ENCODE measurements at places on chromosomes 4 and X.

- peak; percentile 37 for DNase-seq
Observed at GRCh38 chr4:41175794-41176193, 38.5 kb downstream of the APBB2 start.

DNA sequence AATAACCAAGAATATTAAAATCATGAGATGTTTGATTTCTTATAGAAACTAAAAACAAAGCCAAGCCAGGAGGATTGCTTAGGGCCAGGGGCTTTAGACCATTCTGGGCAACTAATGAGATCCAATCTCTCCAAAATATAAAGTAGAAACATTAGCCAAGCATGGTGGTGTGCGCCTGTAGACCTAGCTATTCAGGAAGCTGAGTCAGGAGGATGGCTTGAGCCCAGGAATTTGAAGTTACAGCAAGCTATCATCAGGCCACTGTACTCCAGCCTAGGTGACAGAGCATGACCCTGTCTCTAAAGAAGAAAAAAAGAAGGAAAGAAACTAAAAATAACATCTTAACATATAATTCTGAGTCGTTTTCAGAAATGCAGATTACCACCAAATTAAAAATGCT, 96.7 kb downstream of the NAF1 start:
- no peak for DNase-seq

GRCh38 chrX:2931155-2931554, 2.0 kb upstream of the ARSD start:
- no peak for DNase-seq

GRCh38 chrX:112935029-112935428, 94.4 kb upstream of the AMOT start:
- no peak for DNase-seq

DNA sequence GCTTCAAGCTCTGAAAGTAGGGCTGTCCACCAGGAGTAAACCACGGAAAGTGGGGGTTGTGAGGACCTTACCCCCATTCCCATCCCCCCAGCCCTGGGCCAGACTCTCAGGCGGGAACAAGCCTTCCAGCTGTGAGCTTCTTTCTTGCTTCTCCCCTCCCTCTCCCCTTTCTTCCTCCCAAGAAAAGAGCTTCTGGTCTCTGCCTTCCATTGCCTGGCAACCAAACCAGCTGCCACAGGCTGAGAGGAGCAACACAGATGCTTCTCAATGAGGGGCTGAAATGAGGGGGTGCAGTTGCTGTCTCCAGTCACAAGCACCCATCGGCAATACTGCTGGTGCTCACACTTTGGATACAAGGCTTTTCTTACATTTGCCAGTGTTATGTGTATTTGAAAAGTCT, 72.5 kb downstream of the SLC16A2 start:
- no peak for DNase-seq

DNA sequence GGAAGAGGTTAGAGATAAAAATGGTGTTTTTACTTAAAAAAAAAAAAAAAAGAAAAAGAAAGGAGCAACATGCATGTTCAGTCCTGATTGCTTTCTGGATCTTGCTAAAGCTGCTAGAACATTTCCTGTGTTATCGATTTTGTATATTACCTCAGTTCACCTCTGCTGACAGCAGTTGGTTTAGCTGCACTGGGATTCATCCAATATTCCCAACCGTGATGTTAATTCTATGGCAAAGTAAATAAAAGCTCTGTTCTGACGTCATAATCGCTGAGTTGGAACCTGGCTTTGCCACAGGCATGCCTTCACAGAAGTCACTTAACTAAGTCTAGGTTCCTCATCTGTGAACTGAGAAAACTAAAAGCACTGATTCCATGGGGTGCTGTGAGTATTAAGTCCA, 90.7 kb upstream of the SORBS2 start:
- DNase-seq: no peak

- DNase-seq: no peak
Observed at GRCh38 chr4:91288702-91289311, 1015.0 kb upstream of the GRID2 start.

GRCh38 chrX:16834806-16835205, 35.4 kb downstream of the RBBP7 start:
- no peak for DNase-seq

- DNase-seq: no peak
Observed at GRCh38 chrX:97315939-97316338, 432.2 kb downstream of the RPA4 start.

DNA sequence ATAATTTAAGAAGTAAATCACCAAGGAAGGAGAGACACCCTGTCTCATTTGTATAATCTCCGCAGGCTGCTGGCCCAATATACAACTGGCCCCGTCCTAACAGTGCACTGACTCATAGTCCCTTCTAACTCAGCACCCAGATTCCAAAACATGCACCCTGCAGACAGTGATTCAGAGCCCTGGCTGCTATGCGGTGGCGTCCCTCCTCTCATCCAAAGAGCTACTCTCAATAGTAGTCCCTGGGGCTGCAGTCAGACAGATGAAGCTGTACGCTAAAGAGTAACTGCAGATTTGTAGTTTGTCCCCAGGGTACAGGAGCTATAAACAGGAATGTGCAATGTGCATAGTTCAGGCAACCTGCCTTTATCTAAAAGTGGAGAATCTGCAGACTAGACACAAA, 23.0 kb downstream of the GABRA3 start:
- DNase-seq: no peak

- DNase-seq: no peak
Observed at GRCh38 chrX:118499295-118499694, 3.7 kb downstream of the DOCK11 start.

Data from adipocyte (in vitro differentiated cells).